ENCODE measurements at places on chromosomes 1 and 21. TPM values are rescaled to one million over a fixed set of nuclear protein-coding genes. Genes with fewer than 3 reads are reported as not detected.

Gene CFH
- total RNA-seq, result 1.7 TPM

- no peak for DNase-seq
These were observed 15.4 kb upstream of the ARF1 start for GRCh38 chr1:228066891-228067654.

DNA sequence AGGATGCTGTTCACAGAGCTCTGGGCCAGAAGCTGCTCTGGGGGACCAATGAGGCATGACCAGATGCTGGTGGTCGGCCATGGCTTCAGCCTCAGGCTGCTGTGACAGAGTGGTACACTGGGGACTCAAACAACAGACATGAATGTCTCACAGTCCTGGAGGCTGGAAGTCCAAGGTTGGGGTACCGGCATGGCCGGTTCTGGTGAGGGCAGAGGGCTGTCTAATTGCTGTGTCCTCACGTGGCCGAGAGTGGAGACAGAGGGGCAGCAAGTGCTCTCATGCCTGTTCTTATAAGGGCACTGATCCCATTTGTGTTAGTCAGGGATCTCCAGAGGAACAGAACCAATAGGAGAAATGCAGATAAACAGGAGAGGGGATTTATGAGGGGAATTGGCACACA, 253.5 kb upstream of the C1orf174 start:
- no peak for DNase-seq

DNA sequence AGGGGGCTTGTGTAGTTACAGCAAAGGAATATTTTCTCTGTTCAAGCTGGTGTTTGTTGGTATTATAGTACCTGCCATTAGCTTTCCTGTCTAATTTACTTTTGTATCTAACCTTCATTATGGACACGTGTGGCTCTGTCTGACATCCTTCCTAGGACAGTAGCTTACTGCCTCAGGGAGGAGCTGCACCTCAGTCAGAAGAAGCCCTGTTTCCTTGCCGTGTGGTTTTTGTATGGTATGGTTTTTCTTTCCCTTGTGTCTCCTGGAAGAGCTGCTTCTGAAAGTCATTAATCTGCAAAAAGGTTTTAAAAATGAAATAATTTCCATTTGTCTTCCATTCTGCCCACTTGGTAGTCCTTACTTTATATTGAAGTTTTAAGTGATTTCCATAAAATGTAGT, 17.4 kb upstream of the CRB1 start:
- no peak for DNase-seq

DNA sequence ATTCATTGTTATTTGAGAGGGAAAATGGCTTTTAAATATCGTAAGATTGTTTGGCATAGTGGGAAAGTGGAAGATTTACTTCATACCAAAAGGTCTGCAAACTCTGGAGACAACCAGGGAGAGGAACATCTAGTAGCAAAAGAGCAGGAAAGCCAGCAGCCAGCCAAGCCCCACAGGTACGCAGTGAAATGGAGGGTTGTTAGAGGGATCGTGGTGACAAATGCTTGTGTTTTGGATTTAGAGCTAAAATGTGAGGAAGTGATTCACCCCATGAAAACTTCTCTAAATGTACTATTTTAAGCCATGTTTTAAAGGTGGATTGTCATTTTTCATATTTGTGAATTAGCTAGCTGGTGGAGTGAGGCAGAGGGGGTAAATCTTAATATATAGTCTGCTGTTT, 69.3 kb downstream of the RPS6KC1 start:
- no peak for DNase-seq

DNA sequence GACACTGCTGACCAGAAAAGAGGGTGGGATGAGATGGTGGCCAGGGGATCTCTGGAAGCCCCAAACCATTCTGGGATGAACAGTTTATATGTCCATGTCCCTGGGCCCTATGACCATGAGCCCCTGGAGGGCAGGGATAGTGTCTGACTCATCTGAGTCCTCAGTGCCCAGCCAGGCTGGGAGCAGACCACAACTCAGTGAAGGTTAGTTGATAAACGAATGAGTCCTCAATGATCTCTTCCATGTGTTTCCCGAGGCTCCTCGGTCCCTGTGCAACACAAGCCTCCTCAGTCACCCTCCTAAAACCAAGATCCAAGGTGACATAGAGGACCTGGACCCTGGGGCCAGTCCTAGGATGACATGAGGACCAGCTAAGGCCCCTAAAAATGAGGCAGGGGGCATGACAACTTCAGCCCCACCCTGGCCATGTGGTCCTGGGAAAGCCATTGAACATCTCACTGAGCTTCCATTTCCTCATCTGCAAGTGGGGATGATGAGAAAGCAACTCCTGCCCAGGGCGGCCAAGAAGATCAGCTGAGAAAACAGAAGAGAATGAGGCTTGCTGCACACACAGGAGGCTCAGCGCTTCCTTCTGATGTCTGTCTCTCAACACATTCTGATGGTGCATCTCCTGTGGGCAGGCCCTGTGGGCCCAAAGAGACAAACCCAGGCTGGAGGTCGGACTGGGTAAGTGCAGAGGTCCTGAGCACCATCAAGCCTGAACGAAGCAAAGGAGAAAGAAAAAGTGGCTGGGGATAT, 86.3 kb downstream of the GLIS1 start:
- DNase-seq, result no peak

- no peak for DNase-seq
These were observed 68.3 kb downstream of the DHRS3 start for GRCh38 chr1:12549460-12550349.

- no peak for DNase-seq
These were observed 569.6 kb upstream of the ADGRL2 start for GRCh38 chr1:81230983-81231728.

GRCh38 chr1:58324558-58324957, 222.0 kb downstream of the OMA1 start:
- peak; percentile 24 for DNase-seq

GRCh38 chr1:172646653-172647052, 12.2 kb upstream of the FASLG start:
- no peak for DNase-seq

Gene ALPL
- not detected for total RNA-seq

DNA sequence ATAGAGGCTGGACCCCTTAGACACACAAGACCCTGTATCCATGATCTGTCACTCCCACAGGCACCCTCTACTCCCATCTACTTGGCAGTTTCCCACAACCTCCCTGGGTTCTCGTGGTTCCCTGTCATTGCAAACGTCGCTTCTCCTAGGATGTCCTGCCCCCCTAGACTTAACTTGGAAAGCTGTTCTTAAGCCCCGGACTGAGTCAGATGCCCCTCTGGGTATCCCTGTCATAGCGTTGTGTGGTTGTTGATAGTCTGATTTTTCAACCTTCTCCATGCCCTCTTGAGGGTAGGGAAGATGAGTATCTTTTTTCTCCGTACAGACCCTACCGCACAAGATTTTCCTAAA, 11.8 kb downstream of the RCC1 start:
- no peak for DNase-seq

GRCh38 chr1:163361123-163361934, 39.6 kb downstream of the NUF2 start:
- DNase-seq, result peak; percentile 31
